ENCODE measurements at places on chromosomes 16 and 17.

DNA sequence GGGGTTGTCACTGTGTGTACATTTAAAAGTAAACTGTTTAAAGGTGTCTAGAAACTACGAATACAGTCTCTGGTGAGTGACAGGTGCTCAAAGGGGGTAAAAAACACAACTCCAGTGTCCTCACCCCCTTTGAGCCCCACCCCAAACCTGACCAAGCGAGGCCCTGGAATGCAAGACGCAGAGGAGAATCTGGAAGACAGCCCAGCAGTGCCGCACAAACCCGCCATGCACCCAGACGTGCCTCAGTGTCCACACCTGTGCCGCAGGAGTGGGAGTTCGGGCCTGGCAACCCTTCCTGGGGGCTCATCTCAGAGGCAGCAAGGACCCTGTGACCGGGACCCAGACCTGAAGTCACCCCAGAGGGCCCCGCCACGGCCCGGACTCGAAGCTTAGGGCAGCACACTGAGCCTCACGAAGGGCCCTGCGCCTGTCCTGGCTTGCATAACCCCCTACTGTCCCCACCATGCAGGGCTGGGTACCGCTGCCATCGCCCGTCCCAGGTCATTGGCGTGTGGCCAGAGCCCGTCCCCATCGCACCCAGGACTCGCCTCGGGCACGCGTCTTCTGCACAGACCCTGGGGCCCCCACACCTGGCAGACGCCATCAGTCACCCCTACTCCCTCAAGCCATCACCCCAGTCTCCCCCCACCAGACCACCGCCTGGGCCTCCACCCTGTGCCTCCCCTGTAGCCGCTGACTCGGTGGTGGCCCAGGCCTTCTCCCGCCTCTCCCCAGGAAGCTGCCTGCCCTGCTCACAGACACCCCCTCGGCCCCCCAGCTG is 33.0 kb upstream of the ZC3H18 start:
- no peak for DNase-seq

DNA sequence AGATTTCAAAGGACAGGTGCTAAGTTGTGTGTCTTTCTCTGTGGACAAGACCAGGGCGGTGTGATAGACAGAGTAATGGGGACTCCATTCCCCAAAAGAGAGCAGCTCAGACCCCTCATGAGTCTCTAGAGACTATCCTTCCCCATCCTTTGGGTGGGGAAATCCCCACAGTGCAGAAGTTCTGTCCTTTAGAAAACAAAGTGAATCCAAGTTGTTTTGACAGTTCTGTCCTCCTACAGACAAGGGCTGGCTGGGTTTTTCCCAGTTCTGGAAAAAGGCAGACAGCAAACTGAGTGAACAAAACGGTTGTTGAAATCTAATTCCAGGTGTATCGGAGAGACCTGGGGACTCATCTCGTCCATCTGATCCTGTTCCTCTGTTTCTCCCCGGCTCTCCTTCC is 11.0 kb upstream of the HAS3 start:
- no peak for DNase-seq

DNA sequence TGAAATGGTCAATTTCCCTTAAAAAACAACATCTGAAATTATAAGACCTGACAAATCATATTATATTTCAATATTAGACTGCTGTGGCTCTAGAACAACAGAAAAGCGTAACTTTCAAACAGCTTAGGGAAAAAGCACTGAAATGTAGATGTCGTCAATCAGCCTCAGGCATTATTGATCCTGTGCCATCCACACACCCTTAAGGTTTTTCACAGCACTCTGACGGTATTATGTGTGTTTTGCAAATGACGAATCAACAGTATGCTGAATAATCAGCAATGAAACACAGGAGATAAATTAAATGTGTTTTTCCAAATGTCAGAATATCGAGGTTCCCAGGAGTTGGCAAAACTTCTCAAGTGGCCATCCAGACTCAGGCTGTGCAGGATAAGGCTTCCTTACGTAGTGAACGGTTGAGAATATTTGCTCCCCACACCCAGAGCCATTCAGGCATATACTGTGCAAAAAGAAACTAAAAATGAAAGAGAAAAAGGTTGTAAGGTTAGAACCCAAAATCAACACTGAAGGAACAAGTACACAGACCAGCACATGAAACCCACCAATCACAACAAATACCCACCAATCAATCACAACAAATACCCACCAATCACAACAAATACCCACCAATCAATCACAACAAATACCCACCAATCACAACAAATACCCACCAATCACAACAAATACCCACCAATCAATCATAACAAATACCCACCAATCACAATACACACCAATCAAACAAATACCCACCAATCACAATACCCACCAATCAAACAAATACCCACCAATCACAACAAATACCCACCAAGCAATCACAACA is 7.7 kb upstream of the MBTPS1 start:
- no peak for DNase-seq

DNA sequence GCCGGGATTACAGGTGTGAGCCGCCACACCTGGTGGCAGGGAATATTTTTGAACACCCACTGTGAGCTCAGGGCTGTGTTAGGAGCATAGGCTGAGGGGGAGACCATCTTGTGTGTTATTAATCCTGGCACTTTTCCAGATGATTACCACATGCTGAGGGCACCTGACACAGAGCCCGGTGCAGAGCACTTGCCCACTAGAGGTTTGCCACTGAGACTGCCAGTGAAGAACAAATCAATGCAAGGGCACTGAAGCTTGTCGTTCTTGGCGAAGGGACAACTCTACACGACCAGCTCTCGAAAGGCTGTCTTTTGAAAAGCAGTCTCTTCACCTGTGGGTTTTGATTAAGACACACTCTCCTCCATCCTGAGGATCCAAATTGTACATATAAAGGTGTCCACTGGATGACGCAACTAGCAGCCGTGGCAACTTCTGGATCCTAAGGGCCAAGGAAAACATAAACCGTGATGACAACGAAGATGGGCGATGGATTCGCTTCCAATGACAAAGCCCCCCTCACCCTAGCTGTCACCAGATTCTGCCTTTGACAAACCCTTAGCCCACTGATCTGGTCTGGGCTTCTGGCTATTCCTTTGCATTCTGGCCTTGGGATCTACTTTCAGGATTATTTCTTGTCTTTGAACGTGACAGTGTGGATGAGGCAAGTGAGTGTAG is 28.7 kb downstream of the WIPI1 start:
- no peak for DNase-seq
